Hair follicular keratinocyte (primary cell): ENCODE measurements at places on chromosomes 11 and 22. TPM values are rescaled to one million over a fixed set of nuclear protein-coding genes. Genes with fewer than 3 reads are reported as not detected.

INSC gene
- total RNA-seq, result 0.84 and 2.1 TPM in 2 replicates

CCDC15 gene
- 2.6 and 11.2 TPM in 2 replicates for total RNA-seq

DUSP8 gene
- 0.39 and 0.68 TPM in 2 replicates for total RNA-seq

HTR3A gene
- total RNA-seq, result not detected in 2 replicates

GLYATL1 gene
- 0.16 and 0.19 TPM in 2 replicates for total RNA-seq

SLC29A2 gene
- total RNA-seq, result 3.1 and 6.2 TPM in 2 replicates

SCN4B gene
- 2.5 and 7.8 TPM in 2 replicates for total RNA-seq
